Mammary microvascular endothelial cell (primary cell): ENCODE measurements at places on chromosomes 3 and 15. TPM values are rescaled to one million over a fixed set of nuclear protein-coding genes. Genes with fewer than 3 reads are reported as not detected.

The GATM gene
- 0.13 and 0.69 TPM in 2 replicates for total RNA-seq

The PDZRN3 gene
- not detected in 2 replicates for total RNA-seq

The SIDT1 gene
- under 0.01 TPM in 1 of 2 replicates, not detected in the other for total RNA-seq

The LRRC2 gene
- 0.47 and 0.64 TPM in 2 replicates for total RNA-seq

The RTP4 gene
- 5.5 and 8.3 TPM in 2 replicates for total RNA-seq

The FGF12 gene
- total RNA-seq, result 6.9 and 7.3 TPM in 2 replicates
